ENCODE measurements at places on chromosomes 13 and 19.

- DNase-seq = no peak
Measured at GRCh38 chr13:78298657-78299056, 304.7 kb downstream of the POU4F1 start.

- DNase-seq = no peak
Measured at GRCh38 chr13:105370011-105370650, 1165.3 kb downstream of the EFNB2 start.

DNA sequence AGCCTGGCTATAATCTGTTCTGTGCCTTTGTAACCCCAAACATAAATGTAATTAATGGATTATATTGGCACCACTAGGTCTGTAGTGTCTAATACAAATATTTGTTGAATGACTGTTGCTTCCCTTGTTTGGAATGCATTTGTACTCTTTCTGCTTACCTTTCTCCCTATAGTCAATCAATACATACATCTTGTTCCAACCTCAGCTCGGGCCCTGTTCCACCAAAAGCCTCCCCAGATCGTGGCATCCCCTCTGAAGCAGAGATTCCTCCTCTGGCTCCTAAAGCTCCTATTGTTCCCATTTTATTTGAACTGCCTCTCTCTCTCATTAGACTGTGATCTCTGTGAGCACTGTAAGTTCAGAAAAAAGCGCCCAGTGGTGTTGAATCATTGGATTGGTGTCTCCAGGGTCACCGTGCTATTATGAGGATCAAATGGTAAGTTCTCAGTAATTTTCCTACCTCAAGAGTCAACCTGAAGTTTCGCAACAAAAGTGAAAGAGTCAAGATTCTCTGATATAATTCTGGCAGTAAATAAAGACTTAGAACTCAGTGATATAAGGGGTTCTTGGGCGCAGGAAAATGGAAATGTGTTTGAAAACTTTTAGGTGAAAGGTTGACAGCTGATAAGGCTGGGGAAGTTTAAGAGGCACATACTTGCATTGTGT, 151.5 kb downstream of the KLF5 start:
- DNase-seq = no peak

GRCh38 chr19:50327013-50327412, 2.2 kb downstream of the KCNC3 start:
- no peak for DNase-seq

DNA sequence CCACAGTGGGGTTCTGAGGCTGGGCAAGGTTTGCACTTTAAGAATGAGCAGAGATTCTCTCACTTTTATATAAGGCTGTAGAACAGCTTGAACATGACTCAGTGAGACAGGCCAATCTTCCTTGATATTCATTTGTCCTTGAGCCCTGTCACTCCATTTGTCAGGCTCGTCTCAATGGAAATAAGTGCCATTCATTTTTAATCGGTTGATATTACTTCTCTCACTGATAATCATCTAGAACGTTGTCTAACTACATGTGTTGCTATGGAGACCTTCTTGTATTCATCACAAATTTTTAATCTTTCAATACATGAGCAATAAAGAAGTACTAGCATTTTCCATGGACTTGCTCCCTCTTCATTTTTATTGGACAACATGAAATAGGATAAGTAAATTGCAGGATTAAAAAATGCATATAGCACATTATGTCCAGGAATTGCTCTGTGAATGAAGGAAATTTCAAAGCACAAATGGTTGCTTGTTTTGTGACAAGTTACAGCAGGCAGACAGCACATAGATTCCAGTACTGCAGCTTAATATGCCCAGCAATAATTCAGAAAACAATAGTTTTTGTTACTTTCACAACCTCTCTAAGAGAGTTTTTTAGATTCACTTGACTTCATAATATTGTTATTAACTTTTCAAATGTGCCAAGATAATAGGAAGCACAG, 1178.4 kb upstream of the ATXN8OS start:
- DNase-seq = no peak
